ENCODE measurements at places on chromosomes 3 and 15.

DNA sequence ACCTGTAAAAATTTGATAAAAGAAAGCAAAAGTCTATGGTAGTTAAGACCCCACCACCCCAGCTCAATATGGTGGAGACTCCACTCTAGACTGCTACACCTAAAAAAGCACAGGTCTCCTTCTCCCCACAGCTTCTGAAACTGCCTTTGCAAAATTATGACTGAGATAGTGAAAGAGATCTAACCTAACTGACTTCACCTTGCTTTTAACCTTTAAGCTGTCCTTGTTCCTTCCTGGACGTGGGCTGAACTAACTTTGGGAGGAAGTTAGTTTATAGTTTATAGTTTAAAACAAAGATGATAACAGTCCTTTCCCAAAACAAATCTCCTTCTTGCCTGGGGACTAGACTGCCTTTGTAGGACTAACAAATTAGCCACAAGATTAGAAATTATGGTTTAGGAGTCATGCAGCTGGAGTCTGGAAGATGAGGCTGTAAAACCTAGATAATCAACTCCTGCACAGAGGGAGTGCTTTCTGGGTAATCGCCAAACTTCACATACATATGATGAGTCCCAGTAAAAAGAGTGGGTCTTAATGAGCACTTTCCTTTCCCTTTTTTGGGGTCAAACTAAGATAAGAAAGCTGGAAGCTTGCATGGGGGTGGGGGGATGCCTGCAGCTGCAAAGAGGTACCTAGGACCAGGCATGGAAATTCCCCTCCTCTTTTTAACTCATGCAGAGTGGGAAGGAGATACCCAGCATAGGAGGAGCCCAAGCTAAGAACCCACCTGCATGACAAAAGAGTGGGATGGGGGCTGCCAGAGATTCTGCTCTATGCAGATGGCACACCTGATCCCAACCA is 17.5 kb downstream of the CCR8 start:
- no peak for DNase-seq

GRCh38 chr15:100762289-100762688 is 117.3 kb upstream of the ALDH1A3 start:
- no peak for DNase-seq

DNA sequence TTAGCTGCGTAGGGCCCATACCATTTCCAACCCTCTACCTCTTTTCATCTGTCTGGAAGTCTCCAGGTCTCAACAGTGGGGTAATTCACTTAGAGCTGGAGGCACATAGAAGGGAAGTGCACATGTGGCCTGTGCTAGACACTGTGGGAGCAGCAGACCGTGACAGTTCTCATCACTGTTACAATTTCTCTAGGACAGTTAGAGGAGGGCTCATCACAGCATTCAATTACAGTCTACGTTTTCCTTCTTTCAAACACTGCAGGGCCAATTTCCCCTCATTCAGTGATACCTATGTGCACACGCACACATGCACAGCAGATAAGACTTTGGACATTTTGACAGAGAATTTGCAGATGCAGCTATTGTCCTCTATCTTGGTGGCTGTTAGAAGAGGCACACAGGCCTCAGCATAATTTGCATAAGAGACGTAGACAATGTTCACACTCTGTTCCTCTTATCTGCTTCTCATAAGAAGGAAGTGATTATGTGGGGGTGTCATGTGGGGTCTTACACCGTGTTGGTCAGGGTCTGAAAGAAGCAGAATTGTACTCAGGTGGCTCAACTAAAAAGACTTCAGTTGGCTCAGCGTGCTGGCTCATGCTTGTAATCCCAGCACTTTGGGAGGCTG is 12.6 kb upstream of the HRG start:
- DNase-seq, result no peak

DNA sequence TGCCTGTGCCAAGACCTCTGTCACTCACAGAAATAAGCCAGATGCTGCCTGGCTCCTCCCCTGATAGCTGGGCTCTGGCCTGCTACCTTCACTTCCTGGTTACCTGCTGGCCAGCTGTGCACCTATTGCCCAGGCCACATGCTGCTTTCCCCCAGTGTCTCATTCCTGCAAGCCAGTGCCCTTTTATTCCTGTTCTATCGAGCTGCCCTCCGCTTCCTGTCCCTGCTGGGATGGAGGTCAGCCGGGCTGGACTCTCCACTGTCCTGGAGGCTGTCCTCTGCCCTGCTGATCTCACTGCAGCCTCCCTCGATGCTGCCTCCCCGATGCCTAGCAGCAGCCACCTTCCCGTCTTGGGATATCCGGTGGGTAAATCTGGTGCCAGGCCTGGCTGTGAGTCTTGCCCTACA is 37.0 kb upstream of the SNRPA1 start:
- no peak for DNase-seq

GRCh38 chr15:40454904-40455391 is 14.2 kb downstream of the BAHD1 start:
- no peak for DNase-seq

DNA sequence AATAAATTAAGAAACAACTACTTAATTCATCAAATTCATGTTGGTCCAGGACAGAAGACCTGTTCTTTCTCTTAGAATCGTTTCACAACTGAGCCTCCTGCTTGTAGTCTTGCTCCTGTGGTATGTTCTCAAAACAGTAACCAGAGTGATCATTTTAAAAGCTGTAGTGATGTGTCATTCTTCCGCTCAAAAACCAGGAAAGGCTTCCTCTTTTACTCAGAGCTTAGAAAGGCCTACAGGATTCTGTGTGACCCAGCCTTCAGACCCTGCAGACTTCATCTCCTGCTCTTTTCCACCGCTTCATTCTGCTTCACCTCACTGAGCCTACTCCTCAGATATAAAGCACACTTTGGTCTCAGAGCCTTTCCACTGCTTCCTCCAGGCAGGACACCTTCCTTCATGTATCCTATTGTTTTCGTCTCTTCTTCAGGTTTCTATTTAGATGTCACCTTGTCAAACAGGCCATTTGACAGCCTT is 22.7 kb downstream of the ST6GAL1 start:
- DNase-seq, result no peak

GRCh38 chr15:67732671-67733374 is 92.5 kb upstream of the SKOR1 start:
- peak; percentile 41 for DNase-seq
